Foreskin keratinocyte (primary cell): ENCODE measurements at places on chromosomes 1 and 21. TPM values are rescaled to one million over a fixed set of nuclear protein-coding genes. Genes with fewer than 3 reads are reported as not detected.

DNA sequence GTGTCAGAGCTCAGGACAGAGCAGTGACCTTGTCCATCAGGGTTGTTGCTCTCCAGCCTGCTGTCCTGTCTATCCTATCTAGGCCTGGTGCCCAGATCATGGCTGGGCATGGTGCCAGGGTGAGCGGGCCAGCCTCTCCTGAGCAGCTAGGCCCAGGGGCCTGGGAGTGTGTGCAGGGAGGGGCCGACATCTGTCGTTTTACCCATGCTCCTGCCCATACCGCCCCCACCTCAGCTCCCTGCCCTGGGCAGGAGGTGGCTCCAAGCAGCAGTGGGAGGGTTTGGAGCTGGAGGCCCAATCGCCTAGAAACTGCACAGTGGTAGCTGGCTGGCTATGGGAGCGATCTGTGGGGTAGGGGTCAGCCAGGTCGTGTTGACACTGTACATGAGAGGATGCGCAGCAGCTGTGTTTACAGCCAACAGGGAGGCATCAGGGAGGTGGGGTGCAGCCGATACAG lies 6.5 kb downstream of the INSRR start:
- no peak for DNase-seq

Gene TMEM125
- total RNA-seq: 1.9 and 2.3 TPM in 2 replicates

- DNase-seq: no peak
These were observed 146.4 kb upstream of the TIAM1 start for GRCh38 chr21:31490443-31490842.

DNA sequence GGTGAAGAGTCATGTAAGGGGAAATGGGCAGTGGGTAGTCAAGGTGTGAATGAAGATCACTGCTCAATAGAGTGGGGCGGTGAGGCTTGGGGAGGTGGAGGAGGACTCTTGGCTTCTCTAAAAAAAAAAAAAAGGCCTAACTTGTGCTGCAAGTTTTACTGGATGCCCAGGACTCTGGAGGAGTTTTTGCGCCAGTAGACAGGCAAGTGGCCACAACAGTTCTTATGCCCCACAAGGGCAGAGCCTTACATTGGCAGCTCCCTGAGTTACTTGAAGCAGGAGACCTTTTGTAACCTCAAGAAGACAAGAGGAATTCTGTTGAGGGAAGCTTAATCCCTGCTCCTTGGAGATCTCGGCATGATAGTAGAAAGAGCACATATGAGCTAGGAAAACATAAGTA lies 54.9 kb upstream of the PPP2R5A start:
- no peak for DNase-seq
